ENCODE measurements at places on chromosomes 1 and 21. TPM values are rescaled to one million over a fixed set of nuclear protein-coding genes. Genes with fewer than 3 reads are reported as not detected.

DNA sequence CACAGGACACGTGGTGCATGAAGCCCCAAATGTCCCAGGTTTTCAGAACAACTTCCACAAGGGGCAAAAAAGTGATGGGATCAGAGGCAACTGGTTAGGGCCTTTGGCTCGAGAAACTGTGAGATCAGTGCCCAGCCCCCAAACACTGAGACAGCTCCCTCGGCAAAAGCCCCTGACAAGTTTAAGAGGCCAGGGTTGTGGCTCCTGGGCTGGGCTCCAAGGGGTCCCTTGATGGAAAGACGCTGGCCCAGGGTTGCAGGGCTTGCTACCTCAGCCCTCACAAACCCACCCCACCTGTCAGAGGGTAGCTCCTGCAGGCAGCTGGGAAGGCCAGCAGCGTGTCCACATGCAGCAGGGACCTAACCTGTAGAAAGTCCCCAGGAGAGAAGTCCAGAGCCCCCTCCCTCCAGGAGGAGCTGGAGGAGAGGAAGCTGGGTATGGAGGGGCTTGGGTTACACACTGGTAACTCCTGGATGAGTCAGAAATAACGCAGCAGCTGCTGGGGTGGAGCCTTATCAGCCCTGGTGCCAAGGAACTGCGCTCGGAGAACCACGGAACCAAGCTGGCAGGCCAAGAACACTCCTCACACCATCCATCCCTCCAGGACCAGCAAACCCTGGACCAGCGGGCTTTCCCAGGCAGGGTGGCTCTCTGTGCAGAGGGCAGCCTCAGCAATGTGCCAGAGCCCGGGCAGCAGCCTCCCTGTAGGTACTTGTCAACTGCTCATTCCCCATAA lies 37.5 kb downstream of the CTNNBIP1 start:
- H3K27me3 ChIP-seq = no peaks in the 10 kb centered on the region
- no peak for DNase-seq
- no peak overlapping the region for H3K27ac ChIP-seq
- H3K4me3 ChIP-seq = no peak overlapping the region

DNA sequence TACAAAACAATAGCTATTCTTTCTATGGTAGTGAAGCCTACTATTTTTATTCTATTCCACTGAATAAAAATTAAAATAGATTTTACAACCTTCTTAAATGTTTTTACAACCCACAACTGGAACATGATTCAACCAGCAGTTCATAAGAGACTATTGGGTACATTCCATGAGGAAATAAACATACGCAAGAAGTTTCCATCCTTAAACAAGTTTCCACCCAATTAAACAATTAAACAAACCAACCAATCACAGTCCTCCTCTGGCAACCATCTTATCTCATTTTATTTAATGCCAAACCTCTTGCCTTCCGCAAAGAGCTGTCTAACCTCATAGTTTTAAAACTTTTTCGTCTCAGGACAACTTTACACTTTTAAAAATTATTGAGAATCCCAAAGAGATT lies 239.0 kb downstream of the RGS7 start:
- H3K4me3 ChIP-seq = no peak overlapping the region
- no peaks in the 10 kb centered on the region for H3K36me3 ChIP-seq
- H3K4me1 ChIP-seq = no peaks in the 10 kb centered on the region
- no peak for DNase-seq

Gene ARHGEF2
- 174 TPM for total RNA-seq

Gene KRTAP21-2
- total RNA-seq = not detected

GRCh38 chr1:6272452-6272851 lies 11.6 kb upstream of the GPR153 start:
- no peaks in the 10 kb centered on the region for H3K4me1 ChIP-seq
- H3K4me3 ChIP-seq = no peak overlapping the region
- H3K27me3 ChIP-seq = no peaks in the 10 kb centered on the region
- no peak overlapping the region for H3K27ac ChIP-seq
- DNase-seq = no peak

- H3K4me3 ChIP-seq = peak overlapping the region; percentile 43
- peak; percentile 66 for DNase-seq
- peak overlapping the region; percentile 75 for H3K27ac ChIP-seq
- H3K27me3 ChIP-seq = no peaks in the 10 kb centered on the region
- peaks cover 69% of the 10 kb centered on the region for H3K4me1 ChIP-seq
Measured at GRCh38 chr1:226711976-226712741, 26.9 kb downstream of the ITPKB start.

DNA sequence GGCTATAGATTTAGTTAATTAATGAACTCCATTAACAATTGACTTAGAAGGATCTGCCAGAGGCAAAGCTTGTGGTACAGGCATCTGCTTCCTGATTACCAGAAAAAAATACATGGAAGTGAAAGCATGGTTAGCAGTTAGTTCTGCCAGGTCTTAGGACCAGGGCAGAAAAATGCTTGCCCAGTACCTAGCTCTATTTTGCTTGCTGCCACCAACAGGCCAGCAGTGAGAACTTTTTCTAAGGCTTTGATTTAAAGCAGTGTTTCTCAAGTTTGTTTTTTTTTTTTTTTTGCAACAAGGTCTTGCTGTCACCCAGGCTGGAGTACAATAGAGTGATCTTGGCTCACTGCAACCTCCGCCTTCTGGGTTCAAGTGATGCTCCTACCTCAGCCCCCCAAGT lies 16.4 kb upstream of the MTF1 start:
- no peak for DNase-seq
- no peak overlapping the region for H3K4me3 ChIP-seq
- no peak overlapping the region for H3K27ac ChIP-seq
- peaks cover 26% of the 10 kb centered on the region for H3K36me3 ChIP-seq
- H3K27me3 ChIP-seq = no peaks in the 10 kb centered on the region
- no peaks in the 10 kb centered on the region for H3K4me1 ChIP-seq

Gene CR1L
- total RNA-seq = not detected

DNA sequence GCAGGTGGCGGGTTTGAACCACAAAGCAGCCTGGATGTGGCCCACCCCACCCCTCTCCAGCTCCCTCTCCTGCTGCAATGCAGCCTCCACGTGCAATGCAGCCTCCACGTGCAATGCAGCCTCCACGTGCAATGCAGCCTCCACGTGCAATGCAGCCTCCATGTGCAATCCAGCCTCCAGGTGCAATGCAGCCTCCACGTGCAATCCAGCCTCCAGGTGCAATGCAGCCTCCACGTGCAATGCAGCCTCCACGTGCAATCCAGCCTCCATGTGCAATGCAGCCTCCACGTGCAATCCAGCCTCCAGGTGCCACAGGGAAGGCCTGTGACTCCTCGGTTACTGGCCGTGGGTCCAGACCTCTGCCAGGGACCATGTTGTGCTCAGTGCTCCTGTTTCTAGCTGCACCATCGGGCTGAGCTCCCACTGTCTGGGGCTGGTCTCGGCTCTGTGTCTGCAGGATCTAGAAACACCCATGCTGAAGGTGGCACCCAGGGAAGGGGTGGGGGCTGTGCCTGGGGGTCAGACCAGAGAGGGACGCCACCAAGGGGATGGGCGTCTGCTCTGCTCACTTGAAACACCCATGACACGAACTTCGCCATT lies 11.9 kb upstream of the LRRC3 start:
- DNase-seq = no peak
- H3K27ac ChIP-seq = no peak overlapping the region
- H3K4me1 ChIP-seq = no peaks in the 10 kb centered on the region
- no peaks in the 10 kb centered on the region for H3K27me3 ChIP-seq

All from naive thymus-derived CD4-positive, alpha-beta T cell (primary cell).